Vagina (tissue), 2 donors: ENCODE measurements at places on chromosomes 4 and X. TPM values are rescaled to one million over a fixed set of nuclear protein-coding genes. Genes with fewer than 3 reads are reported as not detected.

The DCAF12L1 gene
- not detected for total RNA-seq

The AMBN gene
- total RNA-seq = not detected

The VCX3B gene
- not detected for total RNA-seq

The LCORL gene
- total RNA-seq = 6.9 TPM

The MAGEA2 gene
- total RNA-seq = not detected

The MAGEB17 gene
- total RNA-seq = not detected

The MAOB gene
- total RNA-seq = 13.8 TPM

The FAT4 gene
- total RNA-seq = 9.8 TPM

The ADGRG2 gene
- total RNA-seq = 2.0 TPM

The BANK1 gene
- total RNA-seq = 1.5 TPM

The CLCN5 gene
- total RNA-seq = 4.9 TPM

The CDKL5 gene
- total RNA-seq = 9.1 TPM

The CSAG1 gene
- not detected for total RNA-seq

The IQCM gene
- not detected for total RNA-seq

The CLCN4 gene
- 1.2 TPM for total RNA-seq

The RS1 gene
- not detected for total RNA-seq

DNA sequence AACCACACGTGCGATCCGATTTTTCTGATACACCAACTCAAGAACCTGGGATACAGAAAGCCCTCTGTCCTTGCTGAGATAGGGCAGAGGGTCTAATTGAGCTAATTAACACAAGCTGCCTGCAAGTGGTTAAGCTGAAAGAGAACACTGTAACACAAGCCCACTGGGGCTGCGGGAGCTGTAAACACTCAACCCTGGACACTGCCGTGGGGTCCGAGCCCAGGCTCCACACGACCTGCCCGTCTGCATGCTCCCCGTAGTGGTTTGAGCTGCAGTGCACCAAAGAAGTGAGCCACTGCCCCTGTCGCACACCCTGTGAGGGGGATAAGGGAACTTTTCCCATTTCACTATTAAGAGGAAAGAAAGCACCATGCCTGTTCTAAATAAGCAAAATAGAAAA is 54.6 kb downstream of the SPANXN3 start:
- DNase-seq = no peak

GRCh38 chr4:2413821-2414610 is 4.4 kb downstream of the ZFYVE28 start:
- DNase-seq = no peak

DNA sequence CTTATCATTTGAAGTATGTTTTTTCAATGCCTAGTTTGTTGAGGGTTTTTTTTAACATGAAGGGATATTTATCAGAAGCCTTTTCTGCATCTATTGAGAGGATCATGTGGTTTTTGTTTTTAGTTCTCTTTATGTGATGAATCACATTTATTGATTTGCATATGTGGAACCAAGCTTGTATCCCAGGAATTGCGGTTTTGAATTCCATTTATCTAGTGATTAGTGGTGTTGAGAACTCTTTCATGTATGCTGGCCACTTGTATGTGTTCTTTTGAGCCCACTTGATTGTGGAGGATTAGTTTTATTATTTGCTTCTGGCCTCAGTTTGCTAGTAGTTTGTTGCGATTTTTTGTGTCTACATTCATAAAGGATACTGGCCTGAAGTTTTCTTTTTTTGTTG is 85.0 kb upstream of the CNKSR2 start:
- no peak for DNase-seq

DNA sequence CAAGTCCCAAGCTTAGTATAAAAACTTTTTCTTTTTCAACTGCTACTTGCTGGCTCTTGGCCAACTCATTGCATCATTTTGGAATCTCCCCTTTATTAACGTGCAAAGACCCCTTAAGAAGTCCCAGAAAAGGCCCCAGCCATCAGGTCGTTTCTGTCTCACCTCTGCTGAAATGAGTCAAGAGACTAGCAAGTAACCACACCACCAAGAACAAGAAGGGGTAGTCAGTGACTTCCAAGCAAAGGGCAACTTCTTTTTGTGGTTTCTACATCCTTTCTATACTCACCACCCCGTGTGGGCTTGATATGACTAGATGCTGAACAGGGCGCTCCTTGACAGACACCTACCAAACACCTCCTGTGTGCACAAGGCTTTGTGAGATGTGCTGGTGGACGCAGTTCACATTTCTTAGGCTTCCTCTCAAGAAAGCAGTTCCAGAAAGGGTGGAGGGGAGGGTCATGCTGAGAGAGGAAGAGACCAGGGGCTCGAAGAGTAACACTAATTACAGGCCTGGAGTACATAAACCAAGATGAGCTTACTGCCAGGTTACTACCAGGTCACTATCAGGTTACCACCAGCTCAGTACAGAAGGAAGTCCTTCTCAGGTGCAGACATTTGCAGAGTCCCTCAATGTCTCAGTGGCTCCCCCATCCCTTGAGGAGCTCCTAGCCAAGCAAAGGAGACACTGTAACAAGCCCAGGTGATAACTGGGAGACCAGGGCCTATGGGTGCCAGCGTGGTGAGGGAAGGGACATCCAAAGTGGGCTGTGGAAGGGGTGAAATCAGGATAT is 19.3 kb downstream of the JAKMIP1 start:
- DNase-seq = no peak

- no peak for DNase-seq
Observed at GRCh38 chr4:102878901-102879300, 10.1 kb downstream of the CISD2 start.

- no peak for DNase-seq
Observed at GRCh38 chrX:103687696-103688201, 1.2 kb upstream of the MORF4L2 start.

GRCh38 chr4:1998296-1998695 is 10.5 kb downstream of the NELFA start:
- no peak for DNase-seq

GRCh38 chr4:126533146-126533805 is 1099.5 kb upstream of the INTU start:
- DNase-seq = no peak

- DNase-seq = no peak
Observed at GRCh38 chr4:532588-533317, 33.7 kb downstream of the PIGG start.

DNA sequence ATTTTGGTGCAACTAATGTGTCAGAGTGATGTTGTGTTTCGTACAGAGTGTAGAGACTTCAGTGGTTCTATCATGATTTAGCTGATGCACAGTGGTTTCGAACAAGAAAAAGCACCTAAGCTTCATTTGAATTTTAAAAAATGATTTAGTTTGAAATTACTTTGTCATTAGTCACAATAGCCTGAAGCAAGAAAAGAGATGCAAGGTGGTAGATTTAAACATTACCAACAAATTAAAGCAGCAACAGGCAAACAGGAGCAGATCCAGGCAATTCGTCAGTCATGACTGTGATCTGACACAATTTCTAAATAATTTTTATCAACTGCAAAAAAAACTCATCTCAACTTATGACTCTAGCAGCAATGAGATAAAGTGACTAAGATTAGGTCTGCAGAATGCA is 24.6 kb upstream of the COX7B2 start:
- no peak for DNase-seq

- DNase-seq = no peak
Observed at GRCh38 chrX:10722851-10723250, 102.5 kb upstream of the MID1 start.

GRCh38 chr4:53777244-53777984 is 186.1 kb upstream of the LNX1 start:
- DNase-seq = no peak

- DNase-seq = no peak
Observed at GRCh38 chr4:155122382-155122781, 86.1 kb upstream of the NPY2R start.

DNA sequence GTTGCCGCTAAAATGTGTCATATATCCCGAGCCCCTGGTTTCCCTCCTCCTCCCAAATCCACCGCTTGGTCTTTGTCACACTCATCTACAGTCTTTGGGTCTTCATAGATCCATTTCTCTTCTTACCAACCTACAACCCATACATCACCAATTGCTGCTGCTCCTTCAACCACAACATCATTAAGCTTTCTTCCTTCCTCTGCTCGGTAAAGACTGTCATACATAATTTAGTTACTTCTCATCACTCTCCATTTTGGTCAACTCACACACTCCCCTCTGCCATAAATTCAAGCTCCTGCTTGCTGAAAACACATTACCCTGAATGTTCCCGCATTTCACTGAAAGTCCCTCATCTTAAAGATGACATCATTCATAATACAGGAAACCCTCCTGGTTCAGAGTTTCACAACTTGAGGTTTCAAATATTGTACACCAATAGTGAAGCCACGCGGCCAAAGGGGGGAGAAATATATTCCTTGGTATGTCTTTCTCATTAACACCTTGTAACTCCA is 1.7 kb upstream of the DCTD start:
- DNase-seq = no peak

DNA sequence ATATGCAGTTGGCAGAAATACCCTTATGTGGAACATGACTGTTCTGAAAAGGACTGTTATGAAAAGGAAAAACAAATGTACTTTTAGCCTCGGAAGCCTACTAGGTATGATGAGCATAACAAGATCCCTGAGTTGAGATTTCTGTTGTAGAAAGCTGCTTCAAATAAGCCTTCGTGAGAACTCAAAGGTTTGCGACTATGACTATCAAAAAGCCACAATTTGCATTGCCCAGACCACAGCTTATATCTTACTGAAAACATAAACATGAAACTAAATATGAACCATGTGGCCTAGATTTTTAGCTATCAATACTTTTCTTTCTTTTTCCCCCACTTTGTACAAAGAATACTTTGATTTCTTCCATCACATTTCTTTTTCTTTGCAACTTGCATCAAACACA is 398.2 kb upstream of the LCORL start:
- DNase-seq = no peak

DNA sequence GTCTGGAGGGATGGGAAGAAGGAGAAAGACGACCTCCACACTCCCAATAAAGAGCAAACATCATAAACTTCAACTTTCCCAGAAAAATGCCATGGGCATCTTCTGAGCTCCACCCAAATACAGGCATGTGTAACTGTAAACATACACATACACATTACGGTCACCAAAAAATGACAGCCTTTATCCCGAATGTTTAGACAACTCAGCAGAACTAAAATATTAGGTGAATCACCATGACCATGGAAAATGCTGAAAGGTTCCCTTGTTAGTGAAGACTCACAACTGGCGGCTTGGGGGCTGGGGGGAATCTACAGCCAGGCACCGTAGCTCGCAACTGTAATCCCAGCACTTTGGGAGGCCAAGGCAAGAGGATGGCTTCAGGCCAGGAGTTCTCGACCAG is 33.0 kb downstream of the PRKX start:
- no peak for DNase-seq

- no peak for DNase-seq
Observed at GRCh38 chr4:123698556-123698955, 302.0 kb downstream of the SPRY1 start.

DNA sequence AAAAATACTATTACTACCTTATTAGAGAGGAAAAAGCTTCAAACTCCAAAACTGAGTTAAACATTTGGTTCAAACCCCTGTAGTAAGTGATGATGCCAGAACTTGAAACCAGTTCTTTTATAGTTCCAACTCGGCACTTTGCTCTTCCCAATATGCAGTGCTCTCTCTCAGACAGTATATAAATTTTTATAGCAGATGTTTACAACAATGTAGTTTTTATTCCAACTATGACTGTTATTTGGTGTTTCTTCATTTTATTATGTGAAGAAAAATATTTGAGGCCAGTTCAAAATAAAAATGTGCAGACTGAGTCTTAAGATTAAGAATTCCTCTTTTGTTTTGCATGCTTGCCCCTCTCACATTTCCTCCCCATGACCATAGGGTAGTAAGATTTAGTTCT is 2.9 kb upstream of the PPP4R3C start:
- no peak for DNase-seq

GRCh38 chrX:88621278-88621677 is 125.7 kb upstream of the CPXCR1 start:
- DNase-seq = no peak

- DNase-seq = no peak
Observed at GRCh38 chrX:10484683-10485247, 135.6 kb downstream of the MID1 start.

- no peak for DNase-seq
Observed at GRCh38 chr4:107777890-107778289, 46.8 kb upstream of the SGMS2 start.

DNA sequence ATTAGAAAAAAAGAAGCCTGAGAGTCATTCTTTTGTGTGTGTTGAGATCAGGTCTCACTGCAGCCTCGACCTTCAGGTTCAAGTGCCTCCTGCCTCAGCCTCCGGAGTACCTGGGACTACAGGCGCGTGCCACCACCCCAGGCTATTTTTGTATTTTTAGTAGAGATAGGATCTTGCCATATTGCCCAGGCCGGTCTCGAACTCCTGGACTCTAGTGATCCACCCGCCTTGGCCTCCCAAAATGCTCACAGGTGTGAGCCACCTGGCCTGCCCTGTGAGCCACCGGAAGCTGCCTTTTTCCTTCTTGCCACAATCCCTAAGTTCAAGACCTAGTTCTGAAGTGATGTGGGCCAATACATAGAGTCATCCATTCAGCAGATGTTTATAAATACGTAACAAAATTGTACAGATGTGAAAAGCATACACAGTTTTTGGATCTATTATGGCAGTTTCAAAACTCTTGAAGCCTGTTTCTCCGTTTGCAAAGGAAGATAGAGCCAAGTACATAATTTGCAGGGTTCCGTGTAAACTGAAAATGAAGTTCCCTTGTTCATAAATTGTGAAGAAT is 536 bp upstream of the CTSO start:
- no peak for DNase-seq

DNA sequence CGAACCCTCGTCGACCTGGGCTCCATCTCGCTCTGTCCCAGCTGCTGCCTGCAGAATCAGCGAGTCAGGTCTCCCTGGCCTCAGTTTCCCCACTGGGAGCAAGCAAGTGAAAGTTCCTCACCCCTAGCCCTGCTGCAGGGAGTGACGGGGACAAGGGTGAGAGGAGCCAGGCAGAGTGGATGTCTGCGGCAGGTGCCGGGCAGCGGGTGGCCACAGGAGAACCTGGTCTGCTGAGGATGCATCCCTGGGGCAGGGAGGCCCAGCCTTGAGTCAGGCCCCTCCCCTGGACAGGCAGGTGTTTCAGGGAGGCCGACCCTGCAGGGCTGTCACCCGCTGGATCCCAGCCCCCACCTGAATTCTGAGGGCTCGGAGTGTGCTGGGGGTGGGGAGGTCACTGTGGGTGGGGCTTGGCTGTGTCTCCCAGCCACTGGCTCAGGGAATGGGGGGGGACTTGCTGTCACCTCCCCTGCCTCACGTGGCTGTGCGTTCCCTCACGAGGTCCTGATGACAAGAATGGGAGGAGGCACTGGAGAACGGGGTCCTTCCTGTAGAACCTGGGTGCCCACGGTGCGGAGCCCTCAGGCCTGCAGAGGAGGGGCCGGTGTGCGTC is 33.2 kb downstream of the LRPAP1 start:
- DNase-seq = no peak

DNA sequence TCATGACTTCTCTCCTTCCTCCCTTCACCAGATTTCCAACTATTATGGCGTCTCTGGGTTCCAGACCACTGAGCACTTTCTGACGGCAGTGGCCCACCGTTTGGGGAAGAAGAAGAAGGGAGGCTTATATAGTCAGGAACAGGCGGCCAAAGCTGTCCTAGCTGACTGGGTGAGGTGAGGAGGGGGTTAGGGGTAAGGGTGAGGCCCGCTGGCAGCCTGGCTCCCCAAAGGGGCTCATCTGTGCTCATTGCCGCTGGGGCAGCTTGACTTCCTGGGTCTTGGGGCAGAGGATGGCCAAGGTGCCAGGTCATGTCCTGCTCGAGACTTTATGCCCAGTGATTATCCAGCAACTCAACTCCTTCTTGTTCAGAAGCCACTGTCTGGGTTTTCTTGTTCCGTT is 21.8 kb downstream of the GNL3L start:
- no peak for DNase-seq
